ENCODE measurements at places on chromosomes 2 and 18.

DNA sequence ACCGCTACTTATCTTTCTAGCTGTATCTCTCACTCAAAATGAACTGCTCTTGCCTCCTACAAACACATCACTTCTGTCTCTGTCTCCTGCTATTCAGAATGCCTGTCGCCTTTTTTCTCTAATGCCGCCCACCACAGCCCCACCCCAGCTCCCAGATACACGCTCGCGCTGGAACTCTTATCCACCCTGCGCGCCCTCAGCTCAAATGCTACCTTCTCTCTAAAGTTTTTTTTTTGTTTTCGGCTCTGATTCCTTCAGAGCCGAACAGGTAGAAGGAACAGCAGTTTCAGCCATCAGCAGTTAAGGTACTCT lies 3.9 kb upstream of the SOS1 start:
- no peak for DNase-seq

DNA sequence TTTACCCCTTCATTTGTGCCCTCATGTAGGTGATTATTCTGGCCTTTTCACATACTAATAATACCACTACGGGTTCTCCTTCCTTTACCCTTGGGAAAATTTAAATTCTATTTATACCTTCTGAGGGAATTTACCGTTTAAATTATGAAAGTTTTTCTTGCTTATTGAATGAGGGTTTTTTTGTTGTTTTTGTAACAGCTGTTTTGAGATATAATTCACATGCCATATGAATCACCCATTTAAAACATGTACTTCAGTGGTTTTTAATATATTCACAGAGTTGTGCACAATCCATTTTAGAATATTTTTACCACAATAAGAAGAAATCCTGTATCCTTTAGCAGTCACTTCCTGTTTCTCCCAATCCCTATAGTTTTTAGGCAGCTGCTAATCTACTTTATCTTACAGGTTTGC lies 54.7 kb downstream of the EML4 start:
- no peak for DNase-seq

GRCh38 chr2:126403039-126403628 lies 252.8 kb upstream of the GYPC start:
- no peak for DNase-seq

GRCh38 chr2:240205348-240205747 lies 64.9 kb upstream of the OTOS start:
- DNase-seq: no peak

GRCh38 chr2:27655155-27655951 lies 8.1 kb downstream of the SUPT7L start:
- no peak for DNase-seq
